ENCODE measurements at places on chromosomes 11 and 22.

GRCh38 chr11:114796954-114797721 is 118.8 kb downstream of the NXPE2 start:
- no peak for DNase-seq

DNA sequence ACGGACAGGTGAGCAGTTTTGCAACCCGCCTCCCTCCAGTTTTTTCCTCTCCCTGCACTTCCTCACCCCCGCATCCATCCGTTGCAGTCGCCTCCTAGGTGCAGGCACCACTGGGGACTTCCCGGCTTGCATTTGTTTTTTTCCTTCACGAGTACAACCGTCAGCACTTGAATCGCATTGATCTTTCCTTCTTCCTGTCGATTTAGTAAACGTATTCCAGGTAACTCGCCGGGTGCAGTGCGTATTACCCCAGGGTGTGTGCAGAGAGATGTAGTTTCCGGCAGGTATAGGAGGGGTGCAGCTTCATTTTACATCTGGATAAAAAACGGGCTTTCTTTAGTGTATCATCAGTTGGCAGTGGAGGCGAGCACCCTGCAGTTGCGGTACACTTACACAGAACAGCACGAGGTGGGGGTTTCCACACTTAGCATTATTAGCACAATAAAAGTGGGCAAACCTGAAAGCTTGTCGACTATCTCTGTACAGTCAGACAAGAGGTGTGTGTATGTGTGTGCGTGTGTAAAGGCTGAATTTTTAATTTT is at the start of gene SORL1-AS1:
Gene SORL1-AS1 (minus strand): TSS at position 359 of the 542 bp plus-strand sequence.
- no peak for DNase-seq

- DNase-seq: no peak
These were observed 826.1 kb upstream of the CNTN5 start for GRCh38 chr11:98194611-98195010.

GRCh38 chr11:70860888-70861287 is 391.5 kb downstream of the SHANK2 start:
- DNase-seq: no peak

- DNase-seq: no peak
These were observed 21.2 kb upstream of the BLID start for GRCh38 chr11:122137078-122137793.

DNA sequence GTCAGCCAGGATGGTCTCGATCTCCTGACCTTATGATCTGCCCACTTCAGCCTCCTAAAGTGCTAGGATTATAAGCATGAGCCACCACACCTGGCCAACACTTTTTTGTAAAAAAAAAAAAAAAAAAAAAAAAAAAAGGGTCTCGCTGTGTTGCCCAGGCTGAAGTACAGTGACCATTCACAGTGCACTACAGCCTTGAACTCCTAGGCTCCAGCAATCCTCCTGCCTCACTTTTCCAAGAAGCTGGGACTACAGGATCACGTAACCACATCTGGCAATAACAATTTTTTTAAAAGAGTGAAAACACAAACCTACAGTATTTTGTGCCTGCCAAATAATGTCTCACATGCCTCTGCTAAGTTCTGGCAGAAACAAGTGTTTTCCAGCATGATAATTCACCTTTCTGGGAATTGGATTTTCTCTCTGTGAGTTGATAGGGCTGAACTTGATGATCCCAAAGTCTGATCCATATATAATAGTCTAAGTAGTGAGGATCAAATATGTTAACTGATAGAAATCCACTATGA is 30.6 kb downstream of the ADORA2A start:
- no peak for DNase-seq

GRCh38 chr11:100929377-100929776 is 200.2 kb downstream of the PGR start:
- DNase-seq: no peak

DNA sequence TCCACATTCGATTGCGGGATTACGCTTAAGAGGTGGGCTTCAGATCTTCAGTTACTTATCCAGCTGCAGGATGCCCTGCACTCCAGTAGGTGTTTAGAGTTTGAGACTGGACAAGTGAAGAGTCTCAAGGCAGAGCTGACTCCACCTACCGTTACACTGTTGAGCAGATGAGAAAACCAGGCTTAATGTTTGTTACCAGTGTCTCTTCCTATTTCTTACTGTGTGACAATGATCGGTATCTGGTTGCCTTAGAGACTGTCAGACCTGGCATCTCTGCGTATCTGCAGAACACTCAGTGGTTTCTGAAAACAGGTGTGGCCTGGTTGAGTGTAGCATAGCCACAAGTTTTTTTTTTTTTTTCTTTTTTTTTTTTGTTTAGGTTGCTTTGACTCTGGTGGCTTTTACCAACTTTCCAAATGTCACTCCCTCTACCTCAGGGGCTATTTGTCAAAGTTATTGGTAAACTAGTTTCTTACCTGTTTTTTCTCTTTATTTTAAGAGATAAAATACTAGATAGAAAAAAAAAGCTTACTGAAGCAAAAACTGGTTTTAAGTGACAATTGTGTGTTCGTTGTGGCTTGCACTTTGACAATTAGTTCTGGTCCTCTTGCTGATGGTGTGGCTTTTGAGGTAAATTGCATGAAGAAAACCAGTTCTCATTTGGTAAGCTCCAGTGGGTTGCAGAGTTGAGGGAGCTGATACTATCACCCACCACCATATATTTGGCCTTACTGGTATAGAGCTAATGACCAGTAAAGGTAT is 284.8 kb downstream of the ETS1 start:
- DNase-seq: no peak

DNA sequence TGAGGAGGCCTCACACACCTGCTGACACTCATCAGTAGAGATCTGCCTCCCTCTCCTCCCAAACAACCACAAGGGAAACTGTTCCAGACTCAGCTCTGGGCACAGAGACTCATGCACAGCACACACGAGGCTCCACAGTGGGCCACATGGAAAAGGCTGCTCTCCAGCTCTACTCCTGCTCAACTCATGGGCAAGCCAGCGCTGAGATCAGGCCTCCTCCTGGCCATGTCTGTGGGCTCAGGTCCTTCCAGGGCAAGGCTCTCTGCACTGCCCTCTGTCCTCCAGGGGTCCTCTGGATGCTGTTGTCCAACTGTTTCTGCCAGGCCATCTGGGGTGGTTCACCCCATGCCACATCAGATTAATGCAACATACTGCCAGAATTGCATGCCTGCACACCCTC is 46.0 kb downstream of the PLEKHA7 start:
- DNase-seq: no peak

GRCh38 chr11:117863383-117863782 is 13.1 kb downstream of the FXYD6 start:
- no peak for DNase-seq

DNA sequence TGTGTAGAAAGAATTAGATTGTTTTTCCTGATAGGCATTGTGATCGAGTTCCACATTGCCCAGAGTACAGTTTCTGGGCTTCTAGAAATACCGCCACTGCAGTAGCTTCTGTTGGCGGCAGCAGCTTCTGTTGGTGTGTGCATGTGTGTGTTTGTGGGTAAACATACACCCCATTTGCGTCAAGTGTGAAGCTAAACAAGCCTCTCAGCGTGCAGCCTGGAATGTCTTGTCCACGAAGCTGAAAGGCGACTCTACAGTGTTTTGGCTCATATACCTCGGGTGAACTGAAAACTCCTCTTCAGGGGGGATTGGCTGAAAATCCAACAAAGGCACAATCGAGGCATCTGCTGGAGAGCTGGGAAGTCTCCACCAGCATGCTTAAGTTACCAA is 112.0 kb upstream of the E2F8 start:
- DNase-seq: no peak

GRCh38 chr11:76269661-76270261 is 63.5 kb upstream of the WNT11 start:
- no peak for DNase-seq

DNA sequence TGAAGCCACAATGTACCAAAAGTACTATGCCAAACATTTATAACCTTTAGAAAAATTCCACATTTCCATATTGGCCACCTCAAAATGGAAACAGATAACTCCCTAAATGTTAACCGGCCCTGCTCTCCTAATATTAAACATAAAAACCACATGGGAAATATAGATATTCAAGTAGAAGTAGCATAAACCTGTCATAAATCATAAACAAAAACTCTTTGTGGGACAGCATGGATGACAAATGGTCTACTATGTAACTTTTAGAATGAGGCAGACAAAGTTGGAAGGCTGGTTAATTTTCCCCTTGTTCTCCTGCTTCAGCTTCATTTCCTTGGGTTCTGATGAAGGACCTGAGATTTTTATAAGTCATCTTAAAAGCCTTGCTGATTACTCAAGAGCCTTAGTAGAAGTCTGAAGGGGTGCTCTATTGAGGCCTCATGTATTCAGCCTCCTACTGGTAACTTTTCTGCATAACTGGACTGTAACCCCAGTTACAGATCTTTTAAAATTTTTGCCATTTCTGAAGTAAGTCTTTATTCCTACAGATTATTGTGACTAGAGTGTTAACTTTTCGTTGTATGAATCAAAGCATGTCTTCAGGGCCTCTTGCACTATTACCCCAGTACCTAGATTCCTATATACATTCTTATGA is 116.4 kb downstream of the STIM1 start:
- DNase-seq: no peak

GRCh38 chr11:132042296-132042695 is 671.9 kb downstream of the NTM start:
- DNase-seq: peak; percentile 19

DNA sequence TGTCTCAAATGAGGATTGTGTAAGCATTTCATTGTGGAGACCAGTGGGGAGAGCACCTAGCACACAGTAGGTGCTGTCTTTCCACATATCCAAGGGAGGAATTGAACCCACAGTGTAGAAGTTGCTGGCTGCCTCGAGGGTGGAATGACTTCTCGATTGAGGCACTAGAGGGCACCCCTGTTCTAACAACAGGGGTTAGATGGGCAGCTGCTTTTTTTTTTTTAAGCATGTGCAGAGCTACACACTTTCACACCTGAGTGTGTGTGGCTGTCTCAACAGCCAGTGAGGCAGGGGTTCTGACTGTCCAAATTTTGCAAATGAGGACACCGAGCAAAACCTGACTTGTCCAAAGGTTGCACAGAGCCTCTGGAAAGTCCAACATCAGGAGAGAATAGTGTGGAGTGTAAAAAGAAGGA is 118.2 kb upstream of the CRYBB3 start:
- DNase-seq: no peak

DNA sequence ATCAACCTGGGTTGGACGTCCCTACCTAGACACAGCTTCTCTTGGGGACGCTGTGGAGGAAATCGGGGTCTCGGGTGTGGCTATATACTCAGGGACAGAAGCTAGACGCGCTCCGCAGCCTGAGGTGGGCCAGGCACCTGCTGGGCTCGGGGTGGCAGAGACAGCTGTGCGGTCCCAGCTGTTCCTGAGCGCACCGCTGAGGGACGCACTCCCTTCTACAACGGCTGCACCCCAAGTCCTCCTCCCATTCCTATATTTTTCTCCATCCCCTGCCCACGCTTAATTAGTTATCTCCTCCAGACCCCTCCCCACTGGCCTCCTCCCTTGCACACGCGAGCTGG is 188 bp upstream of the MTNR1B start:
- no peak for DNase-seq

DNA sequence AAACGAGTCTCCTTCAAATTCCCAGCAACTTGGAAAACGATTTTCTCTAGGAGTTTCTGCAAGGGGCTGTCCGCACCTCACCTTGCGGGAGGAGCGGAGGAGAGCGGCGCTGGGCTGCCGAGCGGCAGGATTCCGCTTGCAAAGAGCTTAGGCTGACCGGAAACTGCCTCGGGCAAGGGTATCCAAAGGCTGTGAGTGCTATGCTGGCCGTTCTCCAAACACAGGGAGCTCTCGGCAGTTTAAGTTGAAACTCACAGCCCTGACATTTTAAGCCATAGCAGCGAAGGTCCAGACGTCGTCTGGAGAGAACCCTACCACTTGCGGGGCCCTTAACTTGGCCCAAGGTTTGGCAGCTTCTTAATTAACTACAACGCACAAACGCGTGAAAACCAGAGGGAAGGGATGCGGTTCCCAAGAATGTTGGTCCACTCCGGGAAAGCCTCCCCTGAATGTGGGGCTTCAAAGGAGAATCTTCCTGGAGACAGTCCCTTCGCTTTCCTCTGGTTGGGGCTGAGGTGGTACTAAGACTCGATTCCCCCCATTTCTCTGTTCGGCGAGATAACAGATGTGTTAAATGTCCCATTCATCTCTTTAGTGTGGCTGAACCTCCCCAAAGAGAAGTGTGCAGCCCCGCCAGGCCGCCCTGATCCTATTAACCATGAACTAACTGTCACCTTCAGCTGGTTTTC is 1.1 kb upstream of the DBX1 start:
- DNase-seq: no peak

DNA sequence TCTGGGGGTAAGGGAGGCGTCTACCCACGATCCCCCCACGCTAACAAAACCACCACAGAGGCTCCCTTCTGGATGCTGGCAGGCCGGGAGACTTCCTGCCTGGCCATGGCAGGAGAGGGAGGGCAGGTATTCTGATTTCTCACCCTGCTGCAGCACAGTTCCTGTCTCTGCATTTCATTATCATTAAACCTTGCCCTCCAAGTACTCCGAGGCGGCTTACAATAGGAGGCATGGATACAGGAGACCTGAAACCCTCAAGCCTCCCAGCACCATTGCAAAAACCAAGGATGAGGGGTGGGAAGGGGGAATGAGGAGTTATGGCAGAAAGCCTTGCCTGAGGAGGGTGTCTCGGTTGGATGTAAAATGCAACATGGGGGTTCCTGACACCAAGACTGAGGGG is 44.1 kb upstream of the MN1 start:
- no peak for DNase-seq

DNA sequence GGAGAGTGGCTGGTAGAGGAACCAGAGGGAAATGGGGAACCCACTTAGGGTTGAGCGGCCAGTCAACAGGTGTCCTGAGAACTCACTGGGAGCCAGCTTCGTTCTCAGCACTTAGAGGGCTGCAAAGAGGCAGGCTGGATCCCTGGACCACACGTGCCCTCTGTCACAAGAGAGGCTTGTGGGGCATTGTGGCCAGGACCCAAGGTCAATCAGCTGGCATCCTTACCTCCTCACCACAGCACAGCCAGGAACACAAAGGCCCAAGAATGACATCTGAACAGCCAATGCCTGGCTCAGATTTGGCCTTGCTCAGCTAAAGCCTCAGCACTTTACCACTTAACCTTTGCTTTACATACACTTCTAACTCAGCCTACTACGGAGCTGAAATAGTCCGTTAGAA is 7.4 kb downstream of the MAPK8IP1 start:
- no peak for DNase-seq

GRCh38 chr11:80379620-80380278 is 938.9 kb upstream of the TENM4 start:
- DNase-seq: no peak

DNA sequence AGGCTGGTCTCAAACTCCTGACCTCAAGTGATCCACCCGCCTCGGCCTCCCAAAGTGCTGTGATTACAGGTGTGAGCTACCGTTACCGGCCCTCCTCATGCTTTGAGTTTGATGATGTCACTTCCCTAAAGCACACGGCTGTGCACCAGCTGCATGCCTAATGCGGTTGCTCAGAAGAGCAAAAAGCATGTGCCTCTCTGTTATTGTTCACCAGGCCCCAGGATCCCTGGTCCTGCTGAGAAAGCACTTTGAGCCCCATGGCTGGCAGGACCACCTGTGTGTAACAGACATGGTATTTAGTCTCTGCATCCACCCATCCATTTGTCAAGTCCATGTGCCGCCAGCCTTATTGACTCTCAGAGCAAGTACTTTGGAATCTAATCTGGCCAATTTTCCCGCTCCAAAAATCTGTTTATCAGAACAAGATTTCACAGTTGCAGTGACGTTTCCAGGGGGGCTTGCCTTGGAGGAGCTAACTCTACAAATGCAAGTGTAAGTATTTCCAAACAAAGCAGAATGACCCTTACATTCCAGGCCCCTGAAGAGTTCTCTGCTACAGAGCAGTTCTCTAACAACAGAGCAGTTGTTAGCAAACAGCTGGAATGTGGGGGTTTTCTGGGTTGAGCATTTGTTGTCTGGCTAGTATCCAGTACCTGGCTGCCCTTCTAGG is 89.4 kb downstream of the LDLRAD3 start:
- DNase-seq: no peak

GRCh38 chr11:32210556-32210955 is 119.7 kb downstream of the RCN1 start:
- no peak for DNase-seq
